ENCODE measurements at places on chromosomes 16 and 17.
A peak's percentile ranks its signal among the peaks of the same experiment; 100 is the strongest.

GRCh38 chr17:8975091-8975725, 9.7 kb upstream of the PIK3R5 start:
- DNase-seq: no peak

DNA sequence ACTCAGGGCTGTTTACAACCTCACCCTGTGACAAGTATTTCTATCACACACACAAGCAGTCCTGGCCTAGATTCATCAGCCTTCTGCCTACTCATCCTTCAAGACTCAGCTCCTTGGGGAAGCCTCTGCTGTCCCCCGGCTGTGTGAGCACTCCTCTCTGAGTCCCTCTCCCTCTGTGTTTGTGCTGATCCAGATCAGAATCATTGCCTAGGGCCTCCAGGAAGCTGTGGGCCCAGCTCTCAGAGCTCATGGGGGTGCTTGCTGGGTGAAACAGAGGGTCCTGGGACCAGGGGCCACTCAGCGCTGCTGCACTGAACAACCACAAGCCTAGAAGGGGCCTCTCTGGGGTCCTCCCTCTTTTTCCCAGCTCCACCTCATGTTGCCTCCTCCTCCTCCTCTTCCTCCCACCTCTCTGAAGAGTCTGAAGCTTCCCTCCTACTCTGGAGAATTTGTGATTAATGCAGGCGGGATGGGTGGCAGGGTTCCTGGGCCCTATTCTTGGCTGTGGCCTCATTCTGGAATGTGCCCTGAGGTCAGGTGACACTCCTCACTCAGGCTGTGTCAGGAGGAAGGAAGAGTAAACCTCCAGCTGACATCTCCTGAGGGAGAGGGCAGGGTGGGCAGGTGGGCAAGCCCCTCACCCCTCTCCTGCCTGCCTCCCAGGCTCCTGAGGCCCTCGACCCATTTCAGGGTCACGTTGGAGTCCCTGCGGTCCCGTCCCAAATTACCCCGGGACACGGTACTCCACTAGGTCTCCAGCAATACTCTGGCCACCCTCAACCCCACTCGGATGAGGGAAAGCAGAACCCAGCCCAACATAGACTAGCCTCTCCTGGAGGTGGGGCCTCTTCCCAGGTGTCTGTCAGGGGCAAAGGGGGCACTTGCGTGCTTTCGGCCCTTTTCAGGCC, 10.1 kb downstream of the WFIKKN2 start:
- peak; percentile 62 for DNase-seq

DNA sequence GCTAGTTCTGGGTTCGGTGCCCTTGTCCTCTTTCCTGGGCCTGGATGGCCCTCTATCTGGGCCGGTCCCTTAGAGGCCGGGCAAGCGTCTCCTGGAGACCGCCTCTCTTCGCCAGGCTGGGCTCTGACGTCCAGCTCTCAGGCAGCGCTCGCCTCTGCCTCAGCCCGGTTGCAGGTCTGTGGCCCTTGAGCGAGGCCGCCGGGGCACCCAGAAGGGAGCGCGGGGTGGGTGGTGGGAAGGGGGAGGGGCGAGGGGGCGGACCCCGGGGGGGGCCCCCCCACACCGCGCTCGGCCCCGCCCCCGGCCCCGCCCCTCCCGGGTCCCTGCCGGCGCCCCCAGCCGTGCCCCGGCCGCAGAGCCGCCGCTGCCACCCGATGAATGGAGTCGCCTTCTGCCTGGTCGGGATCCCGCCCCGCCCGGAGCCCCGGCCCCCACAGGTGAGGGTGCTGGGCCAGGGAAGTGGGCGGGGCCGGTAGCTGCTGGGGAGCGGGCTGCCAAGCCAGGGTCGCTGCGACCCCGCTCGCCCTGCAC, at the start of gene ARHGAP23:
TSS of gene ARHGAP23 (plus strand) at position 353 of the 531 bp plus-strand sequence. CDS start at position 375, 22 bp downstream.
- DNase-seq: peak; percentile 91

GRCh38 chr17:21711182-21711581, 18.9 kb downstream of the KCNJ18 start:
- no peak for DNase-seq

- no peak for DNase-seq
Observed at GRCh38 chr17:60888812-60889709, 211.4 kb downstream of the BCAS3 start.

DNA sequence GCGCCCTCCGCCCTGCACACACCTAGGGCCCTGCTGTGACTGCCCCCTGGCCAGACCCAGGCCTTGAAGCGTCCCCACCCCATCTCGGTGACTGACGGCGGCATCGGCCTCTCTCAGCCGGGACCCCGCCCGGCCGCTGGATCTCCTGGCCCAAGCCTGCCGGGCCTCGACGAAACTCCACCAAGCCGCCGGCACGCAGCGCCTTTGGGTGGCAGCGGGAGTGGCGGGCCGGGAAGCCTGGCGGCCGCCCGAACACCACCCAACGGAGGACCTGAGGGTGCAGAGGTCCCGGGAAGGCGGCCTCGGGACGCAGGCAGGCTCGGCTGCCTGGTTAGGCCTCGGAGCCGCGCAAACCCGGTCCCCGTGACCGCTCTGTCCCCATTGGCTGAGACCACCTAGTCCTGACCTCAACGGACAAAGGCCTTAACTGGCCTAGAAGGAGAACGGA, 12.0 kb upstream of the TMEM97 start:
- DNase-seq: no peak

- DNase-seq: peak; percentile 61
Observed at GRCh38 chr16:67884684-67885083, at the start of gene NRN1L. Gene NRN1L (plus strand): TSS chr16:67884885. CDS start chr16:67884904, 19 bp downstream.

- DNase-seq: no peak
Observed at GRCh38 chr17:49916854-49917515, 52.0 kb upstream of the DLX4 start.

DNA sequence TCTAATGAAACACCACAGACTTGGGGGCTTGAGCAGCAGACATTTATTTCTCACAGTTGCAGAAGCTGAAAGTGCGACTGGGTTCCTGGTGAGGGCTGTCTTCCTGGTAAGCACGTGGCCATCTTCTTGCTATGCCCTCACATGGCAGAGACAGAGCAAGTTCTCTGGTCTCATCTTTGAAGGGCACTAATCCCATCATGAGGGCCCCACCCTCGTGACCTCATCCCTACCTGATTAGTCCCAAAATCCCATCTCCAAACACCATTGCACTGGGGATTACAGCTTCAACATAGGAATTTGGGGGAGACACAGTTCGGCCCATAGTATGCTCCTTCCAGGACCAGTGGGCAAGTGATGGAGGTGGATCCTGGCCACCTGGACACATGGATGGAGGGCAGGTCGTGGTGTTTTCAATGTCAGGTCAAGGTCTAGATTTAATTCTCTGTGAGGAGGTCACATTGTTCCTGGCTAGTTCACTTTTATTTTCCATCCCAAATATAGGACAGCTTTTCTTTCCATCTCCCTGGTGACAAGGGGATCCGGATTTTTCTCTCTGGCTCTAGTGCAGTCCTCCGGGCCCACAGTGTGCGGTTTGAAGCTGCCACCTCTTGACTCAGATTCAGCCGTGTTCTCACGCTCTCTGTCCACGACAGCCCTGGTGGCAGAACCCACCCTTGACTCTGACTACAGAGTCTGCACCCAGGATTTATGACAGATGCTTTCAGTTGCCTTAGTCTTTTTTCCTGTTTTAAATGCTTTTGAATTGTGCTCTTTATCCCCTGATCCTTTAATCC, 160.5 kb upstream of the NOL11 start:
- DNase-seq: no peak

- DNase-seq: no peak
Observed at GRCh38 chr16:85525420-85526184, 87.5 kb upstream of the GSE1 start.

DNA sequence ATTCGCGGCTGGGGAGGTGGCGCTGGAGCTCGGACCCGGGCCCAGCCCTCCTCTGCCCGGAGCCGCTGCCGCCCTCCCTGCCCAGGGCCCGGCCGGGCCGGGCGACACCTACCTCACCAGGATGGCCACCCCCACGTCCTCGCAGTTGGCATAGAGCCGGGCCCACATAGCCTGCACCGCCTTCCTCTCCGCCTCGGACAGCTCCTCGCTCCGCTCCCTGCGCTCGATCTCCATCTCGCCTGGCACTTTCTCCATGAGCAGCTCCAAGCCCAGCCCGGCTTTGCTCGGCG, 276 bp downstream of the CYGB start:
- no peak for DNase-seq

DNA sequence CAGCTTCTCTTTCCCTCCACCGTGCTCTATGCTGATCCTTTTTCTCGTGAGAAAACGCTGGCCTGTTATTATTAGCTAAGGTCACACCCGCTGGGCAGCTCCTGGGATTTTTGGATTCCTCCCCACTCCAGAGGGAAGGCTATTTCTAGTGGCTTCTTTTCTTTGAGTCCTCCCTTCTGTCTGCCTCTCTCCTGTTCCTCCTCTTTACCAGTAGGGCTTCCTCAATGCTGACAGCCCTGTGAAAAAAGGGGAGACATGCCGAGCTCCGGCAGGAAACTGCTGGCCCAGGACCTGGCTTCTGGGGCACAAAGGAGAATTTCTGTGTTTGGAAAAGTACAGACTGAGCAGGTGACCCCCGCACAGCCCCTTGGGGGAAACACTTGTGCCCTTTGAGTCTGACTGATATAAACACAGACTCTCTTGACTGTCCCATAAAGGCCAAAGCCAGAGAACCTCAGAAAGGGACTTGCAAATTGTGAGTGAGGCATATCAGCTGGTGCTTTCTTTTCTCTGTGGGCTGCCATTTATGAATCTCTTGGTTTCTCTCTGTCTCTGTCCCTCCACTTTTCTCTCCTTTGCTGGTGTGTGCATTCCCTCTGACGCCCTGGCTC, 14.0 kb upstream of the RNF135 start:
- DNase-seq: no peak

- DNase-seq: no peak
Observed at GRCh38 chr17:81575836-81576235, 23.7 kb upstream of the FAAP100 start.

DNA sequence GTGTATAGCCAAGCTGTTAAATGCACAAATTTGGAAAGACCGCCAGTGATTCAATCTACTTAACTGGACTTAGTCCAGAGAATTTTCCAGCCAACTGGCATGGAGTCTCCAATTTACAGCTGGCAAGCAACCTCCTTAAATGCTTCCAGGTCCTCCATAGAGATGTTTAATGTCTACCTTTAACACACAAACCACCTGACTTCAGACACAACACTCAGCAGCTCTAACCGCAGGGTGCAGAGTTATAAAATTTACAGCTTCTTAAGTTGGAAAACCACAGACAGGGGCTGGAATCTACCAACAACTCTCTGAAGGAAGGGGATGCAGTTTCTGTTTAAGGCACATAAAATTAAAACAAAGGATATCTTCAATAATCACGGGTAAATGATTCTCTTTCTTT, 106.9 kb downstream of the SYCE1L start:
- no peak for DNase-seq

- no peak for DNase-seq
Observed at GRCh38 chr17:7713782-7714181, 3.8 kb upstream of the DNAH2 start.
